ENCODE measurements at places on chromosomes 2 and 18.

DNA sequence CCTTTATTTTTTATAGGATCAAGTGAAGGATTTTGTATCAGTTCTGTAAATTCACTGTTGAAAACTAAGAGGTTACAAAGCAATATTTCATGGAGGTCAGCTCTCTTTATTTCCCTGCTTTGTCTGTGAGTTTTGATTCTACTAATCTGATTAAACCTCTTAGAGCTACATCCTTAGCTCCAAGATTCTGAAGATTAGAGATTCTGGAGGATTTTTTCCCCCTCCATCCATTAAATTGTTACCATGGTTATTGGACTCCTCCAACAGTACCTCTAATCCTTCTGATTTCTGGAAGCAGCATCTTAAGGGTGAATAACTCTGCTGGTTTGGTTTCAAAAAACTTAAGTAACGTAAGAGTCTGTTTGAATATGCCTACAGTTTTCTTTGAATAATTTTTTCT lies 110.0 kb downstream of the TANC1 start:
- DNase-seq, result no peak

DNA sequence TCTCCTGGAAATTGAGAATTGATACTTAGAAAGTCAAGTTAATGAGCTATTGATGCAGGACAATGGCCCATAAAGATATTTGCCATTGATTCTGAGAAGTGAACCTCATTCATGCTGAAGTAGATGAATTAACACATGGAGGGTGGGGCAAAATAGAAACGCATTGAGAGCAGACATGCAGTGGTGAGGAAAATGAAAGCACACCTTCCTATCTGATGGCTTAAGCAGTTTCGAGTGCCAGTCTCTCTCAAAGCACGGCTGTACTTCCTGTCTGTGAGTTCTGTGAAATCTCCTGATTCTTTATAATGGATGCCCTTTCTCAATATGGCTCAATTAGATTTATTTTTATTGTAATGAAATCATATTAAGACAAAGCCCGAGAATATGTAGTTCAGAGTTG lies 247.0 kb downstream of the TMX3 start:
- no peak for DNase-seq

DNA sequence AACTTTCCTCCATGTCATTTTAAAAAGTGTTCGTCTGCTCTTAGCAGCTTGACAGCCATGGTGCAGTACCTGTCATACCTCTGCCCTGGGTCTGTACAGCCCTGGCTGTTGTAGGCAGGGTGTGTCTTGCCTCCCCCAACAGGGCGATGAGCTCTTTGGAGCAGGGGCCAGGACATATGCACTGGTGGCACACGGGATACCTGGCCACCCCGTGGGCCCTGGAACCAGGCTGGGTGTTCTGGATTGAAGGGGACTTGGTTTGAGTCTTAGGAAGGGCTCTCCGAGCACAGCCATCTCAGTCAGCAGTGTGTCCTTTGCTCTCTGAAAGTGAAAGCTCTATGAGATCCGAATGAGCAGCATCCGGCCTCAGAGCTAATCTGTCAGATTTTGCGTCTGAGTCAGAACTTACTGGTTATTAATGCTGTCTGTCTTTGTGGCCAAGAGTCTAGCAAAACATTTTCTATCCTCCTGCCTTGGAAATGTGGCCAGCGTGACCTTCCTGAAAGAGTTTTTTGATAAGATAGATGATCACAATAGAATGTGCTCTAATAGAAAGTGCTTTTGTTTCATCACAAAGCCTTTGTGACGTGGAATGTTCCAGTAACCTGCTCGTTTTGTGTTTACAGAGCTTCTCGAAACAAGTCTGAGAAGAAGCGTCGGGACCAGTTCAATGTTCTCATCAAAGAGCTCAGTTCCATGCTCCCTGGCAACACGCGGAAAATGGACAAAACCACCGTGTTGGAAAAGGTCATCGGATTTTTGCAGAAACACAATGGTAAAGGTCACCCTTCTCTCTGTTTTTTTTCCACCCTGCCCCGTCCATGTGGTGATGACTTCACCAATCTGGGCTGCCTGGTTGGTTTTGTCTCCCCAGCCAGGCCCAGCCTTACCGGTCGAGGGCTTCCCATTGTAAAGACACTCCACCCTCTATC lies 77.3 kb upstream of the RPL31 start:
- no peak for DNase-seq

- no peak for DNase-seq
These were observed 178.1 kb upstream of the CYP26B1 start for GRCh38 chr2:72325592-72326422.

All from NCI-H446 (cell line).